Activated CD4-positive, alpha-beta T cell treated with anti-CD3 and anti-CD28 coated beads for 4 hours (primary cell): ENCODE measurements at places on chromosomes 2 and 18.

- no peak for DNase-seq
Observed at GRCh38 chr2:168964251-168964807, 63.2 kb downstream of the G6PC2 start.

DNA sequence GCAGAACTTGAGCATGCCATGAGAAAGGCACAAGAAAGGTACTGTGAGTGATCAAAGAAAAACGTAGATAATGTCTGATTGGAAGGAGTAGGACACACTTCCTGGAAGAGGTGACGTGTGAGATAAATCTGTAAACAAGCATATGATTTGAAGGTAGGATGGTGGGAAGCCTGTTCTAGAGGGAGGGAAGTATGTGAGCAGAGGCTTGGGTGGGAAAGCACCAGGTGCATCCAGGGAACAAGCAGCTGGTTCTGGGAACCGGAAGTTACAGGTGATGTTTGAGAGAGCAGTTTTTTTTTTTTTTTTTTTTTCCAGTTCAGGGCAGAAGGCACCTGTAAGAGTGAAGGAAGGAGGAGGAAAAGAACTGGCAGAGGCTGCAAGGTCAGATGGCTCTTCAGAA lies 116.6 kb upstream of the EFEMP1 start:
- DNase-seq, result no peak

DNA sequence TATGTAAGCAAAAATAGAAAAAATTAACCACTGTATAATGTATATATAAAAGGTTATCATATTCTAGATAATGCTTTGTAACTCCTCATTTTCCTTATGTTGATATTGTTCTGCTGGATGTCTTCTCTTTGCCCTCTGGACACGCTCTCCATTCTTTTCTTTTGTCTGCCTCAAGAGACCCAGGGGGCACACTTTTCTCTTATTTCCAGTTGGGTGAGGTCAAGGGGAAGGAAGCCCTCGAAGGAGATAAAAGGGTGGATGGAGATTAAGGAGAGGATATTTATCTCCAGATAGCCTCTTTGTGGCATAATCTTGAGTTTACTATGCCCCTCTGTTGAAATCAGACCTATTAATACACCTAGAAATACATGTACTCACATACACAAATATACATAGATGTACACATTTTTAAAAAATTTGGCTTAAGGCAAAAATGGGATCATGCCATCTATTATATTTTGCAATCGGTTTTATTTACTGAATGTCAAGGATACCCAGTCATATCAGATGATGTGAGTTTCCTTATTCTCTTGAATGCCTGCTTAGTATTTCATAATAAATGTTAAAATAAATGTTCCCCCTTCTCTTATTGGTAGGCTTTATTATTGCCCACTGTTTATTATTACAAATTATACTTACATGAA lies 65.3 kb downstream of the LCLAT1 start:
- no peak for DNase-seq

- DNase-seq, result no peak
Observed at GRCh38 chr18:67151366-67151765, 365.2 kb downstream of the DSEL start.

GRCh38 chr2:103008586-103008985 lies 246.8 kb downstream of the TMEM182 start:
- no peak for DNase-seq

- DNase-seq, result no peak
Observed at GRCh38 chr2:28557389-28558131, 61.7 kb downstream of the PLB1 start.

DNA sequence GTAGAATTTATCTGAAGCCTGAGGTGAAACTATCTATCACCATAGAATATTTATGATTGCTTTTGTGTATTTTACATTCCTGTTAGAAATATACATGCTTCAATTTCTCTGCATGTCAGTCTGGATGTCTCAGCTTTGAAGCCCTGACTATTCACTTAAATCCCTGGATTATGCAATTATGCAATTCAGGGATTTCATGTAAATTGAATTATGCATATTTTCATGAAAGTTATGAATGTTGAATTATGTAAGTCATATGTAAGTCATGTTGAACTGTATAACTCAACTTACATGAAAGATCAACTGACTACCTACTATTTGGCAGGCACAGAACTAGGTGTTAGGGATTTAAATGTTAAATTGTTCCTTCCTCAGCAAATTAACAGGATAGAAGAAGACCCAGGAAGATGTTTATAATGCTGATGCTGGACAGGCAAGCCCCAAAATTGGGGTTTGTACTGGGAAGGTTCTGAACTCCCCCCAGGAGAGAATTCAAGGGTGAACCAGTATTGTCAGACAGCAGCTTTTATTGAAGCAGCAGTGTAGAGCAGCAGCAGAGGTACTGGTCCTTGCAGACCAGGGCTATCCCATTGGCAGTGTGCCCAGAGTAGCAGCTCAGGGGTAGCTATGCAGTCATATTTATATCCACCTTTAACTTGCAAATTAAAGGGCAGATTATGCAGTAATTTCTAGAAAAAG lies 236.5 kb downstream of the ZNF804A start:
- DNase-seq, result no peak

GRCh38 chr2:149579972-149580882 lies 7.3 kb downstream of the MMADHC start:
- DNase-seq, result no peak

GRCh38 chr18:66377291-66377690 lies 226.6 kb downstream of the CDH19 start:
- no peak for DNase-seq

DNA sequence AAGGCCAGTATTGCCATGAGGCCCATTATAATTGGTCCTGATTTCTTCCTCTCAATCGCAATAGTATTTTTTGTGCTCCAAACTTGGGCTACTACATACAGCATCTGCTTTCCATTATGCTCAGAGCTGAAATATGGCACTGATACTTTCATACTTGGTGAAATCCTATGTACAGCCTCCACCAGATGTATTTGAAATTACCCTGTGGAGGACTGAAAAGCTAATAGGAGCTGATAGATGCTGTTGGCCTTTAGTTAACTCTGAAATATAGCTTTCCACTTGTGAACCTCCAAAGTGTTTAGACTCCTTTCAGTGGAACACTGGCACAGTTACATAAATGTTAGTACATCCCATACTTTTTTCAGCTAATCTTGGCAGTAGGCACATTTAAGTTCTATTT lies 205.7 kb downstream of the NEDD4L start:
- DNase-seq, result no peak

- no peak for DNase-seq
Observed at GRCh38 chr2:193199322-193199721, 1004.6 kb upstream of the TMEFF2 start.

DNA sequence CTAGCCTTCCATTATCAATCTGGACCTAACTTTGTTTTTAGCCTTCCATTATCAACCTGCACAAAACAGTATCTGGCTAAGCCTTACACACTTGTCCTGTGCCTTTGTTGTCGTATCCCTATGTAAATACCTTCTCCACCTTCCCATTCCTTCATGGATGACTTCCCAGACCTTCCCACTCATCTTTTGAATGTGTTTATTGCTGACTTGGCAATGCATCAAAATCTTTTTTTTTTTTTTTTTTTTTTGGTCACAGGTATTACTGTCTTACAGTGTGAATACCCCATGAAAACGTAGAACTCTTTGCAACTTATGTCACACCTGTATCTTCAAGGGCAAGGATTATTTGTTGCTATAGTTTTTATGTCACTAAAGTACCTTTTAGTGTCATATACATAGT lies 25.7 kb downstream of the RPE start:
- no peak for DNase-seq

GRCh38 chr2:126950504-126950903 lies 51.8 kb downstream of the TEX51 start:
- DNase-seq, result no peak

DNA sequence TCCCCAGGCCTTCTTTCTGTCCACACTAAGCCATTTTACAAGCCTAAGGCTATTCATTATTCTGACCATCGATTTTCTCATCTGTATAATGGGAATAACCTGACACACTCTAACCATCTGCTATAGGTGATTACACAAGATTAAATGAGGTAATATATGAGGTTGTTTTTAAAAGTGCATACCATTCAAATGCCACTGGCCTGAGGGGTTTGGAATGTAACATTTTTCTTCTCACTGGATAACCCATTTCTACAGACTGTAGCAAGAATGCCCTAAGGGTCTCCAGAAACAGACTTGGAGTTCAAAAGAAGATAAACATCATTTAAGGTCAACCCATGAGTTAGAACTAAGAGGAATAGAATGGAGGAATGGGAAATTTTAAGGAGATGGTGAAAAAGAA lies 111.7 kb upstream of the SETBP1 start:
- DNase-seq, result no peak

- DNase-seq, result no peak
Observed at GRCh38 chr2:203743441-203743981, 37.1 kb downstream of the CD28 start.

- DNase-seq, result no peak
Observed at GRCh38 chr2:200461846-200462710, 47.8 kb downstream of the KCTD18 start.

GRCh38 chr2:127100251-127101047 lies 6.5 kb downstream of the BIN1 start:
- DNase-seq, result no peak

- DNase-seq, result peak; percentile 6
Observed at GRCh38 chr2:28545590-28546200, 49.8 kb downstream of the PLB1 start.

- no peak for DNase-seq
Observed at GRCh38 chr2:229153267-229153666, 117.8 kb downstream of the PID1 start.

DNA sequence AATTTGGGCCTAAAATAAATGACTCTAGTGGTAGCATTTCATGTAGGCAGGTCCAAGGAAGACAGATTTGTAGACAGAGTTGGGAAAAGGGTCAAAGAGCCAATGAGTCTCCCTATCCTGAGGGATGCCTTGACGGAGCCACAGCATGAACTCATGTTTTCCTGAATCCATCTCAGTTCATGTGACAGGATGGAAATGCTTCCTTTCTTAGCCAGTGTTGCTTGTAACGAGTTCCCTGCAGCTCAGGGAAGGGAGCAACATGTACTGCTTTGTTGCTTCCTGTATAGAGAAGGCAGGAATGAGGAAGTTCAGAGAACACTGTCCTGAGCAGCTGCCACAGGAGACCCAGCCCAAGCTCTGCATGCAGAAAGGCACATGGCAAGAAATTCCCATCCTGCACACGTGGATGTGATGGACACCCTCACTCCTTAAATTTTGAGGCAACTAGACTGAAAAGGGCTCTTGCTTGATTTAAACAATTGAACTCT lies 27.9 kb downstream of the TMEM17 start:
- DNase-seq, result no peak

DNA sequence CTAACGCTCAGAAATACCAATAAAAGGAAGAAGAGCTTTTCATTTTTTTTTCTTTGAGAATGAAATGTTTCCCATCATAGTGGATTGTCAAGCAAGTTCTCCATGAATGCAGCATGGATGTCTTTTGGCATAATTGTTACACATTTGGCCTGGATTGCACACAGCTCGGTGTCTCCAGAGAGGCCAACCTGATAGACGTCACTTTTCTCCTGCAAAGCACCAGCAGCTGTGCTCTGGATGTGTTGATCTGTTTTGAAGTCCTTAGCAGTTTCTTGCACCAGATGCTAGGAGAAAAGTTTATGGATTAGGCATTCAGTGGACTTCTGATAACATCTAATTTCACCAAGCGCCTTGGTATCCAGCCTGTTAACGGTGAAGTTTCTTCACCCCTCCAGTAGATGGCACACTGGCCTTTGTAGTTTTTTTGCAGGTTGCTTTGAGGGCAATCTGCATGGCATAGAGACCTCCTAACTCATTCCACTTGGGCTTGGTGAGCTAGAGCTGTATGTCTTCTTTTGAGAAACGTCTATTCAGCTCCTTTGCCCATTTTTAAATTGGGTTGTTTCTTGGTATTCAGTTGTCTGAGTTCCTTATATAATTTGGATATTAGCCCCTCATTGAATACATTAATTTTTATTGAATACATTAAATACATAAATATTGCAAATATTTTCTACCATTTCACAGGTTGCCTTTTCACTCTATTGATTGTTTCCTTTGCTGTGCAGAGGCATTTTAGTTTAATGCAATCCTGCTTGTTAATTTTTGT lies 59.7 kb downstream of the PTH2R start:
- no peak for DNase-seq

DNA sequence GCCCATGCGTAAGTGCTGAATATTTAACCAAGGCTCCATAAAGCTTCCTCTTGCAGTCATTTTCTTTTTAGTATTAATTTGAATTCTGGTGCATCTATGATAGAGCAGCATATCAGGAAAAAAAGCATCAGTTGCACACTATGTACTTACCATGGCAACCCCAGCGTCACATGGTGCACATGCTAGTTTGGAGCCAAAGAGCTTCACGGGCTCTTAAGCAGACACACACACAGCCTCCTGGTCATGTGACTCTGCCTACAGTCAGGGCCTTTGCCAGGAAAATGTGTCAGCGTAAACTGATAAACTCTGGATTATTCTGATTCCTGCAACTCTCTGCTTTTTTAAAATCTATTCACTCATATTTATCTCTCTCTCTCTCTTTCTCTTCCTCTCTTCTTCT lies 30.2 kb downstream of the NYAP2 start:
- DNase-seq, result no peak

DNA sequence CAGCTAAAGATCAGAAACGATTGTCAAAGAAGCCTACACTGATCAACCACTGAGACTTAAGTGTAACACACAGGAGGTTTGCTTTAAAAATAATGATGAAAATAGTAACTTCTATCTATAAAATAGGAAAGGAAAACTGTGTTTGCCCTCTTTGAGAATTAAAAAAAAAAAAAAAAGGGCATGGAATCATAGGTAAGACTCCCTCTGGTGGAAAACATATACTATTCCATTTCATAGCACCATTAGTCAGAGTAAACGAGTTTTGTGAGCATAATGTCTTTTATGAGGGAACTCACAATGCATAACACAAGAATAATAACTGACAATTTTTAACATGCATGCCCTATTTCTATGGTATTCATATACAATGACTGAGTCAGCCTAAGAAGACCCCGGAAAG lies 36.3 kb downstream of the SLC35F5 start:
- no peak for DNase-seq

DNA sequence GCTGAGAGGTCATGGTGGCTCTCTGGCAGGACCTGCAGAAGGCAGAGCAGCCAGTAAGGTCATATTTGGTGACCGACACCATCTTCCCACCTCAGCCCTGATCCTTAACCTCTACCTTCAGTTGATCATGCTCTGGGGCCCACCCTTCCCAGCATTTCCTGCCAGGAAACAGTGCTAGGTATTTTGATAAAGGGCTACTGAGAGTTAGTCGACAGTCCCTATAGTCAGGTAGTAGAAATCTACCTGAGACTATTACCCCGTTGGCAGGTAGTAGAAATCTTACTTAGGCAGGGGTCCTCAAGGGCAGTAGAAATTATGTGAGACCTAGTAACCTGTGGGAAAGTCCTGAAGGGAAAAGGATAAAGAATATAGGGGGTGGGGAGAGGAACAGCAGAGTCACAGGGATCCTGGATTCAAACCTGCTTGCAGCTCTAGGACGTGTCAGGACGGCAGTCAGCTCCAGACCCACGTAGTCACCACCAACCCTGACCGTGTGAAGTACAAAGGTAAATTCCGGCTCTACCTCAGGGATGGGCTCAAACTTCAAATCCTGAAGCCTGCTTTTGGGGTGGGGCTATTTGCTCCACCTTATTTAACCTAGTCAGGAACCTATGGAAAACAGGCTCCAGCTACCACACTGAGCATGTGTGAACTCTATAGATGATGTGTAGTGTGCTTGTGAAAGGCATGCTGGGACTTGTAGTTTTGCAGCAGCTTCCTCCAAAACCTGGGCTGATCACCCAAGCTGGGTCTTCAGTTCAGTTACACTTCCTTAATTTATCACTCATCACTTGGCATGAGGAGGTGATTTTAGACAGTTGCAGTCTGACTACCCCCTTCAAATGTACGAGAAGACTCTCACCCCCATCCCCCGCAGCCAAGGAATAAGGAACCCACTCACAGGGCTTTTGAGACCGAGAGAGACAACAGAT lies at the start of gene DQX1:
Gene DQX1 (minus strand): TSS at position 515 of the 932 bp plus-strand sequence. CDS start 502 bp downstream, at position 13.
- DNase-seq, result no peak
